ENCODE measurements at places on chromosomes 13 and 19.

DNA sequence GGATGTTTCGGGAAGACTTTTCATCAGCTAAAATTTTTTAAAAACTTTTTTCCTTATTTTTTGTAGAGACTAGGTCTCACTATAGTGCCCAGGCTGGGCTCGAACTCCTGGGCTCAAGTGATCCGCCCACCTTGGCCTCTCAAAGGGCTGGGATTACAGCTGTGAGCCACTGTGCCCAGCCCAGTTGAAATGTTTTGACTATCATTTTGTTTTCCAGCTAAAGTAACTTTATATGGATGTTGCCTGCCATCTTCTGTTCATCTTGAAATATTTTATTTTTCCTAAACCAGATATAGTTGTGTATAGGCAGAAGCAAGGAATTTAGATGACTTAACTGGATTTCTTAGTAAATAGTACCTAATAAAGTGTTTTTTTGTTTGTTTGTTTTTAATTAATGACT, 7.0 kb downstream of the CAB39L start:
- DNase-seq: no peak

DNA sequence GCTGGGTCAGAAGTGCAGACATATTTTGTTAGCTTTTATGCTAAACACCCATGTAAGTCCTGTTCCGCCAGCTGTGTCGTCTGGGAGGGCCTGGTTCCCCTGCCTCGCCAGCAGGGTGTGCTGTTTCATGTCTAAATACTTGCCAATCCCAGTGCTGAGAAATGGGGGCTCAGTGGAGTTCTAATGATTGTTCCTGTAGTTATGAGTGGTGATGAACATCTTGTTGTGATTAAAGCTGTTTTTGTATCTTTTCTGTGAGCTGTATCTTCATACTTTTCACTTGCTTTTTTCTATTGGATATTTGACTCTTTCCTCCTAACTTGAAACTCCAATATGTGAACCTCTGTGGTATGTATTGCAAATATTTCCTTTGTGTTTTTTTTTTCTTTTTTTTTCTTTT, 32.7 kb downstream of the KDM4B start:
- no peak for DNase-seq

DNA sequence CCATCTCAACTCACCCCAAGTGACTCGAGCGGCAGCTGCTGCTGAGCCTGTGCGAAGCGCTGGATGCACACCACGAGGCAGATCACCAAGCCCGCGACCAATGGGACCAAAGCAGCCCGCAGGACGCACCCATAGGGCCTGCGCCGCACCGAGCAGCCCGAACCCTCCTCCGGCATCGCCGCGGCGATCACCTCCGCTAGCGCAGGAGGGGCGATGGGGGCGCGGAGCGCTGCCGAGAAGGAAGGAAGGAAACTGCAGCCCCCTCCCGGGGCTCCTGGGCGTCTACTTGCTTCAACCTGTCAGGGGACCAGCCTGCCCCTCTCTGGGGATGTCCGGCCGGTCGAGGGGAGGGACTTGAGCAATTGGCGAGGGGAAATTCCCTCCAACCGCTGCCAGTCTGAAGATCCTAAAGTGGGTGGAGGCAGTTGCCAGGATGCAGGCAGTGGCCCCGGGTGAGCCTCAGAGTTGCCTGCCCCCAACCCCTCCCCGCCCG, at the start of gene CD70:
CD70 (minus strand) TSS at position 324 of the 493 bp plus-strand sequence; CDS start at position 176, 148 bp downstream.
- DNase-seq: no peak

- DNase-seq: no peak
Observed at GRCh38 chr19:39142630-39143029, 17.0 kb downstream of the PAK4 start.

- DNase-seq: no peak
Observed at GRCh38 chr13:31755803-31756212, 16.5 kb downstream of the RXFP2 start.

- DNase-seq: no peak
Observed at GRCh38 chr13:100671389-100672182, 3.0 kb downstream of the TMTC4 start.

Data from Peyer's patch (tissue), 4 donors.